Sciatic nerve (tissue), 2 donors: ENCODE measurements at places on chromosomes 11 and 22. TPM values are rescaled to one million over a fixed set of nuclear protein-coding genes. Genes with fewer than 3 reads are reported as not detected.

Gene MTMR3
- total RNA-seq: 73.2 TPM

Gene CD3G
- total RNA-seq: 1.2 TPM

Gene TRPC6
- total RNA-seq: 3.3 TPM

- DNase-seq: no peak
Measured at GRCh38 chr22:37091994-37092393, 17.5 kb downstream of the TMPRSS6 start.

- DNase-seq: no peak
Measured at GRCh38 chr11:71426413-71426812, 21.8 kb downstream of the DHCR7 start.

Gene RELA
- 95.6 TPM for total RNA-seq

Gene ALDH3B2
- total RNA-seq: not detected

Gene TMEM151A
- total RNA-seq: 0.31 TPM

GRCh38 chr11:6191742-6192141 lies 7.3 kb upstream of the OR52W1 start:
- DNase-seq: no peak

Gene MS4A3
- total RNA-seq: 1.4 TPM

Gene ARFGAP3
- total RNA-seq: 46.8 TPM

GRCh38 chr11:62413060-62413696 lies 5.7 kb upstream of the SCGB1A1 start:
- no peak for DNase-seq

Gene OR5B12
- total RNA-seq: not detected

- no peak for DNase-seq
Measured at GRCh38 chr22:26835929-26836528, 178.6 kb downstream of the MIAT start.

DNA sequence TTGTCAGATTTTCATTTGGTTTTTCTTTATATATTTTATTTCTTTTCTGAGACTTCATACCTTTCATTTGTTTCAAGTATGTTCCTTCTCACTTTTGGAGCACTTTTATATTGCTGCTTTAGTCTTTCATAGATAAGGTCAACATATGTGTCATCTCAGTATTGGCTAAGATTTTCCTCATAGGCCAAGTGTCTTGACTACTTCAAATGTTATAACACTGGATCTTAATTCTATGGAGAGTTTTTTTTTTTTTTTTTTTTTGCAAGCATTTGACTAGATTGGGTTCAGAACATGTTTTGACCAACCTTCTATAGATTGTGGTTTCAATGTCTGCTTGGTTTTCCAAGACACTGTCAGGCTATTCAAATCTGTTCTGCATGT lies 69.0 kb upstream of the NARS2 start:
- DNase-seq: no peak

DNA sequence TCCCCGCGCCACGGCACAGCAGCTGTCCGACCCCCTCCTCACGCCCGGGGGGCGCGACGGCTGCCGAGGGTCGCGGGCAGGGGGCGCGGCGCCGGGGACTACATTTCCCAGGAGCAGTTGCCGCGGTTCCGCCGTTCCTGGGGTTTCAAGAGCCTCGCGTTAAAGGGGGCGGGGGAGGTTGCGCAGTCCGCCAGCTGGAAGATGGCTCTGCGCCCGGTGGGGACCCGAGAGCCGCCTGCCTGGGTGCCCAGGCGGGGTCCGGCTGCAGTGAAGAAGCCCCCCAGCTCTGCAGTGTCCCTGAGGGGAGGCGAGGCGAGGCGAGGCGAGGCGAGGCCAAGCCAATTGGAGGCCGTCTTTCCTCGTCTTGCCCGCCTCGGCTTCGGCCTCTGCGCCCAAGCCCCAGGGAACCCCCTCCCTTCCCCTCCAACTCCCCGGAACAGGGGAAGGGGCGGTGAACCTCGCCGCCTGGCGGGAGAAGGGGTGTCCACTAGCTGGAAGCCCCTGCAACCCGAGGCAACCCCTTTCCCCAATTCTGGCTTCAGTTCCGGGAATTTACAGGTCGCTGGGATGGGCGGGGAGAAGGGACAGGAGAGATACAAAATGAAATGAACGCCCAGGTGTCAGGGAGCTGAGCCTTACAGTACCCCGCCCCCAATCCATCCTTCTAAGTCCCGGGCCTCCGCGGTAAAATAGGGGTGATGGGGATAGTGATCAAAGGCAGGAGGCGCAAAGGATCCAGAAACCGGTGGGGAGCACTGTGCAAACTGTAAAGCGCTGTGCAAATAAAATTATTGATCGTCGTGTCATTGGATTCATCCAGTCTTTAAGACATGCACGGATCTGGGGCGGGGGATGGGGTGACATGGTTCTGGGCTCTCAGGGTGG lies 5.2 kb upstream of the GCAT start:
- DNase-seq: peak; percentile 77

DNA sequence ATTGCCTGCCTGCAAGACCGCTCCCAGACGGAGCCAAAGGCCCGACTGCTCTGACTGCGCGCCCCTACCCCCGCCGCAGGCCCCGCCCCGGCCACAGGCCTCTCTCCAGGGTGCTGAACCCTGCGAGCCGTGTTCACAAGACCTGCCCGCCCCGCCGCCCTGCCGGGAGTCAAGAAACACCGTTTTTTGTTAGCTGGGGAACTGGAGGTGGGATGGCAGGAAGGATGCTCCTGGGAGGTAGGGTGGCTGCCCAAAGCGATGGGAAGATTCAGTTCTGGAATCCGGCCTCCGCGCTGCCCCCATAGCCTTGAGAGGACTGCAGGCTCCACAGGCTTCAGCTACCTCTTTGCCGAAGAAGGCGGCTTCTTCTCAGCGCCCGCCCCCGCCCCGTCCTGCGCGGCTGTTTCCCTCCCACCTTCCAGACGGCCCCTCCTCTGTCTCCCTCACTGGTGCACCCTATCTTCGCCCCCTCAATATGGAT lies 2.7 kb upstream of the PDE2A start:
- peak; percentile 77 for DNase-seq

Gene PTGDR2
- 1.1 TPM for total RNA-seq
